ENCODE measurements at places on chromosomes 2 and 18.
A peak's percentile ranks its signal among the peaks of the same experiment; 100 is the strongest.

DNA sequence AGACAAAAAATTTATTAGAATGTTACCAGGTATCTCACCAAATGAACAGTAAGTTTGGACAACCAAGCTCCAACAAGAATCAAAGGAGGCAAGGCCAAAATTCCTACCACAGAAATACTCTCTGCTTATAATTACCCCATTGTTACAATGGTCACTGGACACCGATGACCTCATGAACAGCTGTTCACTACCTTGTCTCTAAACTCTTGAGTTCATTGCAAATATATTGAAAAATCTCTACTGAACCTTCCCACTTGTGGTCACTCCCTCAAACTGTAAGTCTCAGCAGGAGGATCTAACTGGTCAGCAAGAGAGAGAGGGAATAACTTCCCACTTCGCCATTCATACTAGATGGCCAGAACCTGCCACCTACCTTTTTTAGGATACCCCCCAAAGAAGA lies 50.0 kb downstream of the ERBB4 start:
- DNase-seq: no peak

DNA sequence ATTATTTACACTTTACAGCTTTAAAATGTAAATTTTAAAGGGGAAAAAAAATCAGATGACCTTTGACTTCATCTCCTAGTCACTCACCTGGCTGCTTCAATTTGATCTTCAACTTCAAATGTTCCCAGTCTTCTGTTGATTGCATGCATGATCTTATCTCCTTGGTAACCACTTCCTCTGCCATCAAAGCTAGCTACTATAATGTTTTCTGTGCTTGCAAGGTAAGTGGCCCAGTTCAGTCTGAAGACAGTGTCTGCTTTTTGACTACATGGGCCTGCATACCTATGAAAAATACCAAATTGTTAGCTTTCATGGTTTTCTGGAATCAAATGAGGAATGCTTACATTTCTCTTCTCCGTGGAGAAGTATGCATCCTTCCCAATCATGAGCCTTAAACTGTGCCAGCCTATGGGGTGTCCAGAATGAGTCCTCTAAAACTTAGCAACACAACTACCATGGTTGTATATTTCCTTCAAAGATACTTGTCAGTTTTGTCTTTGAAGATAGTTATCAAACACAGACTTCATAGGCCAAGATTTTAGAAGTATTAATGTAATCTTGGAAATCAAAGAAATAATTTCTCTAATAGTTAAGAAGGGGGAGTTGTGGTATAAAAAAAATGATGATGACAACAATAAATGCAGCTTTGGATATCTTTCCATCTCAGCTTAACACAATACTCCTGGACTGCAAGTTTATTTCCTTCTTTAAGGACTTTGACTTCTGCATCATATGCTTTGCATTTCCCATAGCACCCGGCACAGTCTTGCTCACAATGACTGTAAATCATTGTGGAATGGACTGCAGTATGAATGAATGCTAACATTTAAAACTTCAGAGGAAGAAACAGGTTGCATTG lies 62.1 kb downstream of the DPP4 start:
- no peak for DNase-seq

GRCh38 chr18:48319801-48320638 lies 89.2 kb downstream of the ZBTB7C start:
- DNase-seq: peak; percentile 8

- DNase-seq: no peak
These were observed 208.3 kb upstream of the FANCL start for GRCh38 chr2:58449286-58450010.

- no peak for DNase-seq
These were observed 205.0 kb upstream of the SMAD2 start for GRCh38 chr18:48135436-48135966.

DNA sequence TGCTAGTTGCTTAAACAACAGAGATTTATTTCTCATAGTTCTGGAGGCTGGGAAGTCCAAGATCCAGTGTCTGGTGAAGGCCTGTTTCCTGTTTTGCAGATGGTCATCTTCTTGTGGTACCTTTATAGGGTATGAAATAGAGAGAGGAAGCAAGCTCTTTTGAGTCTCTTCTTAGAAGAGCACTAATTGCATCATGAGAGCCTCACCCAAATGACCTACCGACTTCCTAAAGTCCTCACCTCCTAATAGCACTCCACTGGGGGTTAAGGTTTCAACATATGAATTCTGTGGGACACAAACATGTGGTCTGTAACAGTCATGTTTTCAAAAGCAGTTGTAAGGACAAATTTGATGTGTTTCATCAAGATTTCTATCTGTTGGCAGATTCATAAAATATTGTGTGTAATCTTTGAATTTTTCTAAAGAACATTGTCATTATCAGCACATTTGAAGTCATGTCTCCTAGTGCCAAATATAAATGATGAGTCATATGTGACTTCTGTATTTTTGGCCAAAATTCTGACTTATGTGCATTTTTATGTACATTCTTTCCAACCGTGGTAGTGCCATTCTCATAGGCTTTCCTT lies 45.3 kb downstream of the CD28 start:
- no peak for DNase-seq

DNA sequence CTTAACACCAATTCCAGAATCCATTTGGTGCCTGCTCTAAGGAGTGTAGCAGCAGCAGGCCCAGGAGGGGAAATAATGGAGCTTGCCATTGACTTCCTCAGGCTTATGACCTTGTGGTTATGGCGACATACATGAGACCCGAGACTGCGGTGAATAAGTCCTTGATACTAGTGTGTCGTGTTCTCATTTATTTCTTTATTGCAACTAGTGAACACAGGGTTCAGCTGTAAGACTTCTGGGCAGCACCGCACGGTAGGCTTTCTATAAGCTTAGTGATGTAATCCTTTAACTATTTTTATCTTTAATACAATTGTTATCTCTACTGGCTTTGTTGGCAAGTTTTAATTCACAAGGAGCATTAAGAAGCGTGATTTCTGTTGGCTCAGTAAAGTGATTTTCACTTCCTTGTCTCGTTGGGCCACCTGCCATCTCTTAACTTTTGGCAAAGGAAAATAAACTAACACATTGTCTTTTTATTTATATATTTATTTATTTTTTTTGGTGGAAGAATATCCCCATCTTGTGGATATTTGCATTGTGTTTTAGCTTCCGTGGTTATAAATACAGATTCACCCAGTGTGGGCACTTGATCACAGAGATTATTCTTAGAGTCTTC lies 139.8 kb downstream of the LTBP1 start:
- DNase-seq: no peak

DNA sequence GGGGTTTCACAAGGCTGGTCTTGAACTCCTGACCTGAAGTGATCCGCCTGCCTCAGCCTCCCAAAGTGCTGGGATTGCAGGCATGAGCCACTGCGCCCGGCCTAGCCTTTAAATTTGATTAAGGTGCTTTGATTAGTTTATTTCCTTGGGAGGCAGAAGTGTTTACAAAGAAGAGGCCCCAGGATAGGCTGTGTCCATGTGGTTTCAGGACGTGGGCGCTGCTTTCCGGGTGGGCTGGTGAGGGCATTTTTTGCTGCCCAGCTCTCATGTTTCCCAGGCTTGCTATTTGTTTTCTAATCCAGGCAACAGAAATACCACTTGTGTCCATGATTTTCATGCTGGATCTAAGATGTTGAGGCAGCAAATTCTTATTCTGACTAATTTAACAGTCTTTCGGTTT lies 124.2 kb downstream of the SH3RF3 start:
- no peak for DNase-seq

- DNase-seq: no peak
These were observed 421.6 kb downstream of the SOX11 start for GRCh38 chr2:6113786-6114185.

GRCh38 chr2:1884933-1885580 lies 140.7 kb upstream of the PXDN start:
- no peak for DNase-seq

GRCh38 chr2:54206596-54206995 lies 49.4 kb downstream of the TSPYL6 start:
- DNase-seq: no peak

DNA sequence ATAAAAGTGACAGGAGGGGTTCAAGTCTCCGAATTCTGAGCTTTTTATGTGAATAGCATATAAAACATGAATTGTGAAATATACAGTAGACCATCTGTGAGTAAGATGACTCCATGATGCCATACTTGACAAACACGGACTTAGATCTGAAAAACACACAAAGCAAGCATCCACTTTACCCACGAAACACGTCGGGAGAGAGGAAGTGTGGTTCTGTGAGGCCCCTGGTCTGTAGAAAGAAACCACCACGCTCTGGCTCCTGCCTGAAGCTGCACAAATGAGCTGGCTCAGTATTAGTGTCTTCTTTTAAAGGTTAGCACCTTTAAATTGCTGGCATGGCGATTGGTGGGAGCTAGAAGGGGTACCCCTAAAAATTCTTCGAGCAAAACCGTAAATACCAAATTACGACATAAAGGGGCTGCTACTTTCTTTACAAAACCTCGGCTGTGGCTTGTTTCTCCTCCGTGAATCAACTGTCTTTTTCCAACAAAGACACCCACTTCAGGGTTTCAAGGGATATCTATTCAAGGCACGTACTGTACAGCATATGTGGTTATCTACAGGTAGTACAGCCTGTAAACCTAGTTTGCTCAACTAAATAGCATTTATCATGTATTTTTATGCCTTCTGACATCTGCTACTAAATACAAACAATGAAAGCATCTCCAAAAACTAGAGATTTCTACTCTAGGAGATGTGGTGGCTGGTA lies 70.9 kb downstream of the AFF3 start:
- no peak for DNase-seq

DNA sequence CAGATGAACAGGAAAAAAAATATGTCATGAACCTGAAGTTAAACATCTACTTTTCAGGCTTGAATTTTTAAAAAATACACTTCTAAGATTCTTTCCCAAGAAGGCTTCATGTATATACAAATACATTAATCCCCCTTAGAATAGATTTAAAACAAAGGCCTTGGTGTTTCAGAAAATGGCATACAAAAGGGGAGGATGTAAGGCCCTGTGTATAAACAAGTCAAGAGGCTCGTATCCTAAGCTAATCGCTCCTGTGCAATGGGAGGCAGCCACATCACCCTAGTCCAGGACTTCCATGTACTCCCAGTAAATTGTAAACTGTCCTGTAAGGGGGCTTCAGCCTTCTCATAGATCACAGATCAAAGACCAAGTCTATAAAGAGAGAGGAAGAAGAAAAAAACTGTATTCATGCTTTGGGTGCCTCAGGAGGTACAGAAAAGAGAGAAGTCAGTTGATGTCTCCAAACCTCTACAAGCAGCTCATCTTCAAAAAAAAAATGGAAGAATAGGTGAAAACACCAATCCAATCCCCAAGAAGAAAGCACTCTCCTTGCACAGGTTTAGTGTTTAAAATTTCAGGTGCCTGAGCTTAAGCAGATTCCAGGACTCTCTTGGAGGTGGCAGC lies 53.9 kb downstream of the ANKRD44 start:
- no peak for DNase-seq

DNA sequence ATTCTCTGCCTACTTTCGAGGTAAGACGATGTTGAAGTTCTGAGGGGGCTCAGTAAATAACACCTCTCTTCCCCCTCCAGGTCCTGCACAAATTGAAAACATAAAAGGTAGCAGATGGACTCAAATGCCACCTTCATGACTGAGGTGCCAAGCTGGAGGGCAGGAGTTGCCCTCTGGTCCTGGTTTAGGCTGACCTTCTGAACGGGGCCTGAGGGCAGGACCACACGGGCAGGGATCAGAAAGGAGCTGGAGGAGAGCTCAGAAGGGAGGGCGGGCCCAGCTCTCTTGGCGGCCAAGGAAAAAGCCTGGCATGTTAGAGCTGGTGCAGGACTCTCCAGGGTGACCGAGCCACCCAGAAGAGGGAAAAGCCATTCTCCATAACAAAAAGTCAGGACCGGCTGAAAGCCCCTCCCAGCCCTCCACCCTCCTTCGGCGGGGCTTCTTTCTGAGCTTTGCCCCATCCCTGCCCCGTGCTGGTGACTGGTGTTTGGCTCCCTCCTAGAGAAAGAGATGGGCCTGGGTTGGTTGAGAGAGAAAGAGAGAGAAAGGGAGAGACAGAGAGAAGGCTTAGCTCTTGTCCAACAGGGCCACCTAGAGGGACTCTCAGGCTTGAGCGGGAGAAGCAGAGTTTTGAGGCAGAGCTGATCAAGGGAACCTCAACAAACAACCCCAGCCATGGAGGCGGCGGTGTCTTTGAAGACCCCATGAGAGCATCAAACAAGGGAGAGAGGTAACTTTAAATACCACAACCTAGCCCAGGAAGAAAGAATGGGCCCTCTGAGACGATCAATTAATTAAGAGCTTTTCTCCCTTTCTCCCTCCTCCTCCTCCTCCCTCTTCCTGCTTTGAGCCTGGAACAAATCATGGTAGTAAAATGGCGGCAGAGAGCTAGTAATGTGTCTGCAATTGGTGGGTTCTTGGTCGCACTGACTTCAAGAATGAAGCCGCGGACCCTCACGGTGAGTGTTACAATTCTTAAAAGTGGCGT lies 50.8 kb downstream of the WIPF1 start:
- DNase-seq: peak; percentile 47

DNA sequence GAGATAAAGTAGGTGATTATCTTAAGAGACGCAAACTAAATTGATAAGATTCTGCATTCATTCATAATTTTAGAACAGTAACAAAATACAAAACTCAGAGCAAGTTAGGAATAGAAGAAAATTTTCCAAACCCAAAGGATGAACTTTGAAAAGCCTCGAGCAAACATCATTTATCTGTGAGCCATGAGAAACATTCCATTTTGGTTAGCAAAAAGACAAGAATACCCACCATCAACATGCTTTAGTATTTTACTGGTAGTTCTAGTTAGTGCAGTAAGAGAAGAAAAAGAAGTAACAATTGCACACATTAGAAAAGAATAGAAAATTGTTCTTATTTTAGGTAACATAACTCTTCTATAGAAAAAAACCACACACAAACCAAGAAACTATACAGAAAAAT lies 291.3 kb upstream of the TCF4 start:
- DNase-seq: no peak

DNA sequence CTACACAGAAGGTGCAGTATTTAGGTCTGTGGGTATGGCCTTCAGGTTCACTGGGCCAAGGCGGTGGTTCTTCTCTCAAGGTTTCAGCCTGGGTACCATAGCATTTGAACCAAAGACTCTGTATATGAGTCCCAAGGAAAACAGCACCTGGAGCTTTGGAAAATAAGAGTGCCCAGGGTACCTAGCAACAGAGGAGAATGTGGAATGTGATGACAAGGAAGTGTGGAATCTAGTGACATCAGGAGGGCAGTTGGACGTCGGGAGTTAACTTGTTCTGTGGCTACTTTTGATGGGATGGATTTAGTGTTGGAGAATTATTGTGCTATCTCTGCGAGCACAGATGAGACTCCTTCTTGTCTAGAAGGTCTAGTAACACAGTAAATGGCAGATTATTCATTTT lies 201.2 kb downstream of the NOL4 start:
- peak; percentile 5 for DNase-seq

- no peak for DNase-seq
These were observed 60.0 kb upstream of the TGIF1 start for GRCh38 chr18:3389977-3390376.

- peak; percentile 75 for DNase-seq
These were observed 108.8 kb upstream of the TRIB2 start for GRCh38 chr2:12607971-12608370.

DNA sequence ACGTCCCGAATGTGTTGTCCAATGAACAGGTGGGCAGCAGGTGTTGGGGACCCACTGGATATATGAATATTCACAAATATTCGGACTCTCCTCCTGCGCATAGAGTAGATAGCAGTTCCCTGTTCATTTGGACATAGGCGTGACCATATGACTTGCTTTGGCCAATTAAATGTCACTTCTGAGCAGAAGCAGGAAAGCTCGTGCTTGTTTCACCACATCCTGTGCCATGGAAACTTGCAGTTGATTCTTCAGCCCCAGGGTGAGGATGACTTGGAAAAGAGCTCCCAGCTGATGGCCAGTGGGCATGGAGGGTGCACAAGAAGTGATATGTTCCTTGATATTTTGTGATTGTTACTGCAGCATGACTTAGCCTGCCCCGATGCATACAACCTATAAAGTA lies 52.6 kb downstream of the PTPRM start:
- no peak for DNase-seq
